GOT3 (cell line): ENCODE measurements at places on chromosomes 11 and 22.

DNA sequence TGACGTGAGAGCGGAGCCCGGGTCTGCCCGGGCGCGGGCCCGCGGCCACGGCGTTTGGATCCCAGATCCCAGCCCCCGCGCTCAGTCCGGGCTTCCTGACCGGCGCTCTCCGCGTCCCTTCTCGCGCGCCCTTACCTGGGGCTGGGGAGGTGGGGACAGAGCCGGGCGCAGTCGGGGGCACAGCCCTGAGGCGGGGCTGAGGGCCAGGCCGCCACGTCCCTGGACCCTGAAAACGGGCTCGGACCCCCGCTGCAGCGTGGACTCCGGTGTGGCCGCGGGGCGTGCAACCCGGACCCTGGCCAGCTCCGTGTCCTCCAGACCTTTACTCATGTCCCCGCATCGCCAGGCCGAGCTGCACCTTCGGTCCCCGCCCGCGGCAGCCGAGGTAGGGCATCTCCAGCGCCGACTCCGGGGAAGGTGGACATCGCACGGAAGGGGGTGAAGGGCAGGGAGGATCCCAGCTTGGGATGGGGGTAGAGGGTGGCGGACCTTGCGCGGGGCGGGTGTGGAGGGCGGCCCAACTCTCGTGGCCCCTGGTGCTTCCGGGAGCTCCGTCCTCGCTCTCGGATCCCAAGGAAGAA lies 9.9 kb upstream of the AIFM3 start:
- DNase-seq: no peak

DNA sequence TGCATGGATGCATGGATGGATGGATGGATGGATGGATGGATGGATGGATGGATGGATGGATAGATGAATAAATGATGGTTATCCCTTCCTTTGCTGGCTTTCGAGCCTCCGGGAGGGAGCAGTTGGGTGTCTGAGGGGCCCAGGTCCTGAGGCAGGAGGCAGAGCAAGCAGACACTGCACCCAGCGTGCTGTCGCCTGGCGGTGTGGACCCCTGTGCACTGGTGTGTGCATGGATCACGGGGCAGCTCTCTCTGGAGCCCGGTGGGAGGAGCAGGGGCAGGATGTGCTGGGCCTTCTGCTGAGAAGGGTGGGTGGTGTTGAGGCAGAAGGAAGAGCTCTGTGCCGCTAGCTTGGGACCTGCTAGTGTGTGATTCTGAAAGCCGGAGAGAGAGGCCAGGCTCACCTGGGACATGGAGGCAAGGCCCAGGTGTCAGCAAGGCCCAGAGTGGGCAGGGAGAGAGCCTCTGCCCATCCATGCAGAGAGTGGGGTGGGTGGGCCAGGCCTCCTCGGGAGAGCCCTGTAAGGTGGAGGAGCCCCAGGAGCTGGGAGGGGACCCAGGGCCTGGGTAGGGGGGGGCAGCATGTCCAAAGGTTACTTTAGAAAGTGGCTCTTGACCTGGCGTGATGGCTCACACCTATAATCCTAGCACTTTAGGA lies 254.4 kb downstream of the BRD1 start:
- DNase-seq: no peak

DNA sequence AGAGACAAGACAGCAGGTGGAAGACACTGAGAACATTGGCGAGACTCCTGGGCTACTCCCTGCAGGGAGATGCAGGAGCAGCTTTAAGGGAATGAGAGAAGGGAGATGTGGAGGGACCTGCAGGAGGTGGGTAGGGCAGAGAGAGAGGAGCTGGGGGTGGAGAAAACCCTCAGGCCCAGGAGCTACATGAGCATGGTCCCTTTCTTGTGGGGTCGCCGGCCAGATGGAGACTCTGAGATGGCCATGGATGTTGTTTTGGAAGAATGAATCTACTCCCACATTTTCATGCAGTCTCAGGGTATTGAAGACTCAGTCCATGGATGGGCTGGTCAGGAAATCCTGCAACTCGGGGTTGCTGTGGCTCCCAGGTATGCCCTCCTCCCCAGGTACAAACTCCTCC lies 1381.9 kb downstream of the TBC1D22A start:
- DNase-seq: no peak

DNA sequence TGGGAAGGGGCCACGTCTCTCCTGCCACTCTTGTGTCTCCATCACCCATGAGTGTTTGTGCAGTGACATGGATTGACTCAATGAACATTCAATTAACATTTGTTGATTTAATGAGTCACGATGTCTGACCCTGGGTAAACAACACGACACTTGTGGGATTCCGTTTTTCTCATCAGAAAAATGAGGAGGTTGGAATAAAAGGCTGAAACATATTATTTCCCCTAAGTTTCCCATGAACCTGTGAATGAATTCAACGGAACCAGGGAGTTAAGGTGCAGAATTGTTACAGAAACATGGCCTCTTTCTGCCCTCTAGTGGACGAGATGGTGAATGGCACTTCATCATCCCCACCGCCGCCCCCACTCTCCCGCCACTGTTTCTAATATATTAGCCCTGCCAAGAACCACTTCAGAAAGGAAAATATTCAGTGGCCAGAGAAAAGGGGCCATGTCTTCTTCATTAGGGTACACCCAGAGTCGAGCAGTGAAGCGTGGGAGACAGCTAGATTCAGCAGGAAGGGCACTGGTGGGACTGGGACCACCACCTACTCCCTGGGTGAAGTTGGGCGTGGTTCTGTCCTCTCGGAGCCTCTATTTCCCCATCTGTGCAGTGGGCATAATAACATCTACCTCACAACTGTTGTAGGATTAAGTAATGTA lies 46.3 kb upstream of the SYT13 start:
- no peak for DNase-seq

DNA sequence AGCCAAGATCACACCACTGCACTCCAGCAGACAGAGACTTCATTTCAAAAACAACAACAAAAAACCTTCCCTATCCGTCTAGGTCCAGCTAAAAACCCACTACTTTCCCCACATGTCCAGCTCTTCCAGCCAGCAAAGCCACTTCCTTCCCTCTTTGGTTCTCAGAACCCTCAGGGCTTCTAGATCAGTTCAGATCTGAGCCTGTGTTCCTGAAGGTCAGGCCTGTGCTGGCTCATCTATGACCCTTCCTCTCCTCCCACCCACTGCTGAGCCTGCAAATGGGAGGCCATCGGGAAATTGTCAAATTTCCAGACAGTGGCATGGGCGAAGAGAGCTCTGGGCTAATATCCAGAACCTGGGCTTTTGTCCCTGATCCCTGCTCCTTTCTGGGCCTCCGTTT lies 37.8 kb downstream of the SLCO2B1 start:
- DNase-seq: no peak
